Stimulated activated CD4-positive, alpha-beta T cell treated with anti-CD3 and anti-CD28 coated beads, TNF-alpha, amount 100 ng/mL, for 48 hours (primary cell): ENCODE measurements at places on chromosomes 12 and 14.

DNA sequence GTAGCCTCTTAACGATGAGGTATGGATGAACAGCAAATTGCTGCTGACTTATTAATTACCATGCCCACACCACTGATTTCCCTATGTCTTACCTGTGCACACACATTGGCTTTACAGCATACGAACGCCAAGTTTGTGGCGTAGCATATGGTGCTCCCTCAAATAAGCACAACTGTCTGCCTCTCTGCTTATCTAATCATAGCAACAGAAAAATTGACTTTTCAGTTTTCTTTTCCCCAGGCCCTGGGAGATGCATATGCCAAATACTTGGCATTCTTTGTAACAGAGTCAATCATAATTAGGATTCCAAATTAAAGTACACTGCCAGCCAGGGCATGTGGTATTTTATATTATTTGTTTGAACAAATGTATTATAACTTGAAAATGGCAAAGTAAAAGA is 625.5 kb downstream of the DIO2 start:
- DNase-seq: no peak

DNA sequence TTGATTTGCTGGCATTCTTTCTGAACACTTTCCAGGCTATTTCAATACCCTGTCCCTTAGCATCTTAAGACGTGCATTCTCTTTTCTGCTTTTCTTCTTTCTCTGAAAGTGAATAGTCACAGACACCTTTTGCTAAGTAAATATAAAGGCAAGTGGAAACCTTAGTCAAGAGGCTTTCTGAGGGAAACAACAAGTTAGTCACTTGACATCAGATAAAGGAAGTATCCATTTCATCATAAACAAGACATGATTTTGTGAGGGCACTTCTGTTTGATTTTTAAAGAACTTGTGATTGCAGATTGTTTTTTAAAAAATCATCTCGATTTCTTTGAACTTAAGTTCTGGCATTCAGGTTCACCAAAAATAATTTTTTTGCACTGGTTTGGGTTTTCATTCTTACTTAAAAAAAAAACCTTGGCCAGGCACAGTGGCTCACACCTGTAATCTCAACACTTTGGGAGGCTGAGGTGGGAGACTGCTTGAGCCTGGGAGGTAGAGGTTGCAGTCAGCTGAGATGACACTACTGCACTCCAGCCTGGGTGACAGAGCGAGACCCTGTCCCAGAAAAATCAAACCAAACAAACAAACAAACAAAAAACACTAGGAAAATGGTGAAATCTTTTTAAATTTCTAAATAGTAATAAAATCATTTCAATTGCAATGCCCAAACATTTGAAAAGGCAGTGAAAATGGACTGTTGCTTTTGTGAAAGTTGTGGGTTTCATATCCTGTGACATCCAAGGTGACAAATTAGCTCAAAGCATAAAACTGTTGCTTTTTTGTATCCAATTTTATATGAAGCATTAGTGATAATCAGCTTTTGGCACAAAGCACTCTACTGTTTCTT is 8.3 kb upstream of the KLHL42 start:
- DNase-seq: no peak

DNA sequence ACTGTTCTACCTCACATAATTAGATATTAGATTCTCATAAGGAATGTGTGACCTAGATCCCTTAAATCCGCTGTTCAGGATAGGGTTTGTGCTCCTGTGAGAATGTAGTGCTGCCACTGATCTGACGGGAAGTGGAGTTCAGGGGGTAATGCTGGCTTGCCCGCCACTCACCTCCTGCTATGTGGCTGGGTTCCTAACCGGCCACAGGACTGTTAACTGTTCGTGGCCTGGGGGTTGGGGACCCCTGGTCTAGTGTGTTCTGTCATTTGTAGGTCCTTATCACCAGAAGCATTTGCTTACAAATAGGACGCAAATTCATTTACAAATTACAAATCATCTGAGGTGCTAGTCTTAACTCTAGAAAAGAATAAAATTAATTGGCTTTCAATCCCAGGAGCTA is 16.4 kb upstream of the TMEM30B start:
- DNase-seq: no peak

DNA sequence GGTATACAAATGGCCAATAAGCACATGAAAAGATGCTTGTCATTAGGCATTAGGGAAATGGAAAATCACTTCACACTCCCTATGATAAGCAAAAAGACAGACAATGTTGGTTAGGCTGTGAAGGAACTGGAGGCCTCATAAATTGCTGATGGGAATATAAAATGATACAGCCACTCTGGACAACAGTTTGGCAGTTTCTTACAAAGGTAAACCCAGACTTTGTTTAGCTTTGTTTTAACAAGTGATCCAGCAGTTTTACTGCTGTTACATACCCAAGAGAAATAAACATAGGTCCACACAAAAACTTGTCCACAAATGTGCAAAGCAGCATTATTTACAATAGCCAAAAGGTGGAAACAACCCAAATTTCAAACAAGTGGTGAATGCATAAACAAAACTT is 5.4 kb downstream of the RPS6KA5 start:
- no peak for DNase-seq

- no peak for DNase-seq
Measured at GRCh38 chr12:121356657-121357056, 4.4 kb upstream of the ANAPC5 start.

DNA sequence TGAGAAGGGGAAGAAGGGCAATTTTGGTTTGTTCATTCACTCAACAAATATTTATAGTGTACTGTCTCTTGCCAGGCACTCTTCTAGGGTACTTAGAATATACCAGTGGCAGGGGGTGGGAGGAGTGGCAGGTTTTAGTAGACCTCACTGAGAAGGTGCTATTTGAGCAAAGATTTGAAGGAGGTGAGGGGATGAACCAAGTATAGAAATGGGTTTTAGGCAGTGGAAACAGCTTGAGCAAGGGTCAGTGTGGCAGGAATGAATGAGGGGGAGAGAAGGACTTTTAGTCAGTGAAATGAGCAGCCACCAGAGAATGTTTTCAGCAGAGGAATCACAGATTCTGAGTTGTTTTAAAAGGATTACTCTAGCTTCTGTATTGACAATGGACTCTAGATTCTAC is 2.3 kb downstream of the PRIM1 start:
- DNase-seq: no peak

GRCh38 chr14:38250331-38250730 is 5.6 kb downstream of the CLEC14A start:
- DNase-seq: no peak

DNA sequence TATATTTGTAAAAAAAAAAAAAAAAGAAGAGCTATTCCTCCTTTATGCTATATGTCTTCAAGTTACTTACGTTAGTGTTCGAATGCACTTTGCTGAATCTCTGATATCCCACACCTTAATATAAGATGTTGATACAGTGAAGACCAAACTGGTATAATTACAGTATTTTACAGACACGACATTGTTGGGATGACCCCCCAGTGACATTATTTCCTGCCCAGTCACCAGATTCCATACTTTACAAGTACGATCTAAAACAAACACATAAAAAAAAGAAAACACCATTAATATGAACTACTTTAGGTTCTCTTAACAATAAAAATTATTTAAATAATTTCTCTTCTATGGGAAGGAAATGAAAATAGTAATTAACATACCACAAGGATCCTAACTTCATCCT is 133.4 kb downstream of the KIF21A start:
- no peak for DNase-seq

DNA sequence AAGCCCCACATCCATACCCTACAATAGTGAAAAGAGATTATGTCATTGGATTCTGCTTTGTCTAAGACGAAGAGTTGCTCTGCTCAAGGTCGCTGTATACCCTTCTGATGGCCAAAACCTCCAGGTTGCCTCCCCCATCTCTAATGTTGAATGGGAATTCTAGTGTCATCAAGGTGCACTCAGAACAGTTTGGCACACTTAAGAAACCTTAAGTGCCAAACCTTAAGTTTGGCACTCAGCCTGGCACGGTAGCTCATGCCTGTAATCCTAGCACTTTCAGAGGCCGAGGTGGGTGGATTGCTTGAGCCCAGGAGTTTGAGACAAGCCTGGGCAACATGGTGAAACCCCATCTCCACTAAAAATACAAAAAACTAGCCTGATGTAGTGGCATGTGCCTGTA is 1245.6 kb upstream of the SEL1L start:
- DNase-seq: no peak

DNA sequence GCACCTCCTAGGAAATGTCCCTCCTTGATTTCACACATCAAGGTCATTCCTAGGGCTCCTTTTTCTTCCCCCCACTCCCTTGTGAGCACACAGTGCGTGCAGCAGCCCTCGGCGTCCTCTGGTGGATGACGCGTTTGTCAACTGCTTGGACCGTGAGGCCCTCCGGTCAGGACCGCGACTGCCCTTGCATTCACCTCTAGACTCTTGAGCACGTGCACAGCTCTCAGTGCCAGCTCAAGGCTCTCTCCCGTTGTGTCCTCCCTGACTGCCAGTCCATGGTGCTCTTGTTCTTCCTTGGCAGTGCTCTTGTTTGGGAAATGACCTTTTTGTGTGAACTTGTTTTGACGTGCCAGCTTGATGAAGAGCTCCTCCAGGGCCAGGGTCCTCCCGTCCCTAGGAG is 67.9 kb downstream of the TSPAN9 start:
- DNase-seq: no peak

- DNase-seq: no peak
Measured at GRCh38 chr14:75770635-75771034, 109.6 kb downstream of the TTLL5 start.

DNA sequence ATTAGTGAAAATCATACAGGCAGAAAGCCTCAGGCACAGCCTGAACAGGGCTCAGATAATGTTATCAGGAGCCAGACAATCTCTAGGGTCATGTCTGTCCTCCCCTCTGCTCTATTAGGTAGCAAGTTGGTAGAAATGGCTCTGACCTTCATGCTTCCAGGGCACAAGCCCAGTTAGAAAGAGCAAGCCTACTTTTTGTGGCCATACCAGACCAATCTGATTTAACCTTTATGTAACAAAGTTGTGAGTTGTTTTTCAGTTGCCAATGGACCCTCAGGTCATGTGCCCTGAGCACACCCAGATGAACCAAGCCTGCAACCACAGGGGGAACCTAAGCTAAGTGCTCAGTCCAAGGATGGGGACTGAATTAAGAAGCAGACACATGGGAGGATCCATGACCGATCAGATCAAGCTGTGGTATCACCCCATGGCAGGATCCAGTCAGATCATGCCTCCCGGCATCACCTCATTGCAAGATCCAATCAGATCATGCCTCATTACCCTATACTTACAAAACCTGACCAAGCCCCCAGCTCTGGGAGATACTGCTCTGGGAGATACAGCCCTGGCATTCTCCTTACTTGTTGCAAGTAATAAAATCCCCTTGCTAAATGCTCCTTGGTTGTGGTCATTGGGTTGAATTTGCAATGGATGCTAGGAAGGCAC is 18.8 kb upstream of the HIGD1C start:
- DNase-seq: no peak

DNA sequence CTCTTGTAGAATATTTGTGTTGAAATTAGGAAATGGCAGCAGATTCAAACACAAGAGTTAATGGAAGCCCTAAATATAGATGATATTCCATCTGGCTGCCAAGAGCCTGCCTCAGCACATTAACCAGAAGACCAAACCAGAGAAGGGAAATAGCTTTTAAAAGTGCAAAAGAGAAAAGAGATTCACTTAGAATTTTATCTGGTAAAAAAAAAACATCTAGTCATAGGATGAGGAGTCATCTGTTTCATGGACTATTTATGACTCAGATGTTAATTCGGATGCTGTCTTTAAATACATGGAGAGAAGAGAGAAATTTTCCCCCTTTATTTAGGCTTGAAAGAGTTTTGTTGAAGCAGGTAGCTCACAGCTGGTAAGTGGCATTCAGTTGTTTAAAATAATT is 201.6 kb upstream of the NUDT4 start:
- no peak for DNase-seq

DNA sequence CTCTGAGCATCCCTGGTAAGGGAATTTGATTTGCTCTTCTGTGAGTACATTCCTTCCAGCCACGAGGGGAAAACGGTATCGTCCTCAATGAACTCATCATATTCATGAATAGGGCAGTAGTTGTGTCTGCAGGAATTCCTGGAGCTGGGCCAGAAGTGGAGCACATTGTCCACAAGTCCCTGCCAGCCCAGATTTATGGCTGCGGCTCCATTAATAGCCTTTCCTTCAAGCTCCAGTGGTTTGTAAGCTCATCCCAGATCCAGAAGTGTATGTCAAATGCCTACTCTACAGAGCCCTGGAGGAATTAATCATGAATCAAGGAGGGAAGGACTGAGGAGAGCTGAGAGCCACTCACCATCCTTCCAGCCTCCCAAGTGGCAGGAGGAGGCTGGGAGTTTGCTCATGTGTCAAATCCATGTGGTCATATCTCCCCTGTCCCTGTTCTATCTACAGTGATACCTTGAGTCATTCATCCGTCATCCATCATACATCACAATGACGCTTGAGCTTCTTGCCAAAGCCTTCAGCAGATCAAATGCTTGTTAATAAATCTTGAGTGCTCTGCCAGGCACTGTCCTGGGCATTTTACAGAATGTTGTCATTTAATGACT is 65.5 kb downstream of the SVOP start:
- no peak for DNase-seq

- no peak for DNase-seq
Measured at GRCh38 chr12:11894890-11895289, 175.8 kb upstream of the BCL2L14 start.

DNA sequence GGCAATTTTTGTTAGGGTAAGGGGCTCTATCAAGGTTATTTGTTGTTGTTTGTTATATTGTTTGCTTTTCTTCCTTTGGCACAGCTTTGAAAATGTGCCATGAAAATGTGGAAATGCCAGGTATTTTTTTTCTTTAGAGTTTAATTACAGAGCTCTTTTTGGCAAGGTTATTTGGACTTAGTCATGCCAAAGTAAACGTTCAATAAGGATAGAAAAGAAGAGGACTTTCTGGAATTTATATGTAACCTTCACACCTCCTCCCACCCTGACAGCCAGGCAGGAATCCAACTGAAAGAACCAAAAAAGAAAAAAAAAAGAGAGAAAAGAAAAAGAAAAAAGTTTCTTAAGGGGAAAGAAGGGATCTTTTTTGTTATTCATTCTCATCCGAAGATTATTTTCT is 217.8 kb downstream of the KITLG start:
- no peak for DNase-seq

GRCh38 chr14:90808759-90809529 is 7.3 kb downstream of the TTC7B start:
- DNase-seq: no peak

DNA sequence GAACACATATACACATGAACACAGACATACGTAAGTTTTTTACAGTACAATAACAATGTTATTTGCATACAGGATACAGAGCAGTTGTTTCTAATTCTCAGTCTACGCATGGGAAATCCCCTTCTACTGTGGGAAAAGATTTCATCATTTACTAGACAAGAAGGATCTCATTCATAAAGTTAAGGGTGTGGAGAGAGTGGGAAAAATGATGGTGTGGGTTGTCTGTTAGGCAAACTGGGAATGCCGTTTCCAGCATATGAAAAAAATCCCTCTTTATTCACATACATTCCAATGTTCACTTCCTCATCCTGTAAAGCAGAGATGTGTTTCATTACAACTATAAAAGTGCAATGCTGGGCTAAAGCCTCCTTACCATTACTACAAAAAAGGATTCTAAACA is 120.9 kb downstream of the SINHCAF start:
- no peak for DNase-seq
